Activated CD8-positive, alpha-beta T cell treated with anti-CD3 and anti-CD28 coated beads for 36 hours (primary cell): ENCODE measurements at places on chromosomes 5 and 9.

GRCh38 chr5:74205767-74206578 is 434.6 kb downstream of the ENC1 start:
- no peak for DNase-seq

- DNase-seq = no peak
Measured at GRCh38 chr5:3658929-3659328, 63.3 kb downstream of the IRX1 start.

DNA sequence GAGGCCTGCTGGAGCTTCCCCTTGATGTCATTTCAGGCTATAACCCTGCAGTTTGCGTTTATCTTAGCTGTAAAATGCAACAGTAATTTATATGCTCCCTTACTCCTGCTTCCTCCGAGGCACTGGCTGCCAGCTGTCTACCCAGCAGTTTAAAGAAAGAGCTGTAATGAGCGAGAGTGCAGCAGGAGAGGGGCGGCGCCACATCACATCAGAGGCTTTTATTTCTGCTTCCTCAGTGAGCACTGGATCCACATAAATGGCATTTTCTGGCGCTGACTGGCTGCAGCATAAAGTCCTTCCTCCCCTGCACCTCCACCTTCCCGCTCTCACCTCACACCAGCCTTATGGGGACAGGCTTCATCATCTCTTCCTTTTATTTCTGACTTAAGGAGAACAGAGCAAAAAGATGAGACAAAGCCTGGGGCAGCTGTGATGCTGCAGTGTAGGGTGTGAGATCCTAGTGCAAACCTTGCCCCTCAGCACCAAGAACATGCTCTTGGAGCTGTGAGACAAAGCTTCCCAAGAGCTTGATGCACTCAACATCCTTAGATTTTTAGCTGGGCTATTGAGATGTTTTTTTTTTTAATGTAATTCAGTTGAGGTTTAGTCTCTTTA is 829.6 kb upstream of the ZNF608 start:
- DNase-seq = no peak

- DNase-seq = no peak
Measured at GRCh38 chr9:85645909-85646627, 95.7 kb downstream of the AGTPBP1 start.

- DNase-seq = no peak
Measured at GRCh38 chr5:173689171-173689736, 72.8 kb upstream of the BOD1 start.

DNA sequence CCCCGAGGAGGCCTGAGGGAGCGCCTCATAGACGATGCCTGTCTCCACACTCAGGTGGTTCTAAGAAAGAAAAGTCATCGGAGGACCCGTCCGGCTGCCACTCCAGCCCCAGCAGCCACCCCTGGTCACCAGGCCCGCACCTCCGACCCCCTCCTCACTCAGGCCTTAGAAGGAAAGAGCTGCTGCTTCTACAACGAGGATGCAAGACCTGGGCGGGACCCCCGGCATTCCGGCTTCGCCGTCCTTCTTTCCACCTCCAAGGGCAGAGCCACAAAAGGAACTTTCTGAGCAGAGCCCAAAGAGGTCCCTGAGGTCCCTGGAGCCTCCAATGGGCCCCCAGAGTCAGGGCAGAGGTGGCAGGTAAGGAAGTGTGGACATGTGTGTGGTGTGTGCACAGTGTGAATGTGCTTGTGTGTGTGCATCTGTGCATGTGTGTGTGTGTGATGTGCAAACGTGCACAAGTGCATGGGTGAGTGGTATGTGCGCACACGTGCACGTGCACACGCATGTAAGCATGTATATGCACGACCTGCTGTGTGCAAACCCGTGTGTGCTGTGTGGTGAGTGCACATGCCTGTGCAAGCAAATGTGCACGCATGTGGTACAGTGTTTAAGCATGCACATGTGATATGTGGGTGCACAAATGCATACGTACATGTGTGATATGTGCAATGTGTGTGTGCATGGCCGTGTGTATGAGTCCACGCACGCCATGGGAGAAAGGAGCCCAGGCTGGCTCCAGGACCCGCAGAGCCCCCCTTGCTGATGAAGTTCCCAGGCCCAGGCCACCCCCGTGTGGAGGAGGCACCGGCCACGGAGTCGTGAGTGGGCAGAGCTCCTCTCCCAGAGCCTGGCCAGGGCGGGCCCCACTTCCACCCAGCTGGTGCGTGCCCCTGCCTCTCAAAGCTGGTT is 27.7 kb upstream of the TMEM250 start:
- DNase-seq = no peak

- no peak for DNase-seq
Measured at GRCh38 chr5:131212471-131213021, 41.8 kb downstream of the LYRM7 start.

GRCh38 chr9:14277244-14277643 is 36.7 kb downstream of the NFIB start:
- DNase-seq = no peak

GRCh38 chr5:107874795-107875194 is 204.1 kb upstream of the EFNA5 start:
- DNase-seq = peak; percentile 5

GRCh38 chr5:116299746-116300640 is 215.2 kb downstream of the COMMD10 start:
- DNase-seq = no peak
